HFFc6 (cell line): ENCODE measurements at places on chromosomes 3 and 15. TPM values are rescaled to one million over a fixed set of nuclear protein-coding genes. Genes with fewer than 3 reads are reported as not detected.

- DNase-seq: peak; percentile 27
Measured at GRCh38 chr3:169241991-169242707, 421.4 kb downstream of the MECOM start.

- DNase-seq: peak; percentile 36
Measured at GRCh38 chr15:51260202-51260601, 78.2 kb downstream of the CYP19A1 start.

DNA sequence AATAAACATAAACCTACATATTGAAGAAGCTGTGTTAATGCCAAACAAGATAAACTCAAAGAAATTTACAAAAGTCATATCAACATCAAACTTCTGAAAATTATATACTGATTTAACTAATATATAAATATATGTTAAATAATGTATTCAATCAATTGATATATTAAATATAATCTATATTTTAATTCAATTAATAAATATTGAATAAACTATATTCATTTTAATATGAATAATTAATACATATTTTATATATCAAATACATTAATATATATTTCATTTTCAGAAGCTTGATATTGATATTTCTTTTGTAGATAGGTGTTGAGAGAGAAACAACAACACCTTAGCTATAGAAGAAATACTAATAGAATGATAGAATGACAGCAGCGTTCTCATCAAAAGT is 768.1 kb downstream of the MECOM start:
- no peak for DNase-seq

GRCh38 chr3:16885593-16886302 is 993 bp downstream of the PLCL2 start:
- DNase-seq: no peak

DNA sequence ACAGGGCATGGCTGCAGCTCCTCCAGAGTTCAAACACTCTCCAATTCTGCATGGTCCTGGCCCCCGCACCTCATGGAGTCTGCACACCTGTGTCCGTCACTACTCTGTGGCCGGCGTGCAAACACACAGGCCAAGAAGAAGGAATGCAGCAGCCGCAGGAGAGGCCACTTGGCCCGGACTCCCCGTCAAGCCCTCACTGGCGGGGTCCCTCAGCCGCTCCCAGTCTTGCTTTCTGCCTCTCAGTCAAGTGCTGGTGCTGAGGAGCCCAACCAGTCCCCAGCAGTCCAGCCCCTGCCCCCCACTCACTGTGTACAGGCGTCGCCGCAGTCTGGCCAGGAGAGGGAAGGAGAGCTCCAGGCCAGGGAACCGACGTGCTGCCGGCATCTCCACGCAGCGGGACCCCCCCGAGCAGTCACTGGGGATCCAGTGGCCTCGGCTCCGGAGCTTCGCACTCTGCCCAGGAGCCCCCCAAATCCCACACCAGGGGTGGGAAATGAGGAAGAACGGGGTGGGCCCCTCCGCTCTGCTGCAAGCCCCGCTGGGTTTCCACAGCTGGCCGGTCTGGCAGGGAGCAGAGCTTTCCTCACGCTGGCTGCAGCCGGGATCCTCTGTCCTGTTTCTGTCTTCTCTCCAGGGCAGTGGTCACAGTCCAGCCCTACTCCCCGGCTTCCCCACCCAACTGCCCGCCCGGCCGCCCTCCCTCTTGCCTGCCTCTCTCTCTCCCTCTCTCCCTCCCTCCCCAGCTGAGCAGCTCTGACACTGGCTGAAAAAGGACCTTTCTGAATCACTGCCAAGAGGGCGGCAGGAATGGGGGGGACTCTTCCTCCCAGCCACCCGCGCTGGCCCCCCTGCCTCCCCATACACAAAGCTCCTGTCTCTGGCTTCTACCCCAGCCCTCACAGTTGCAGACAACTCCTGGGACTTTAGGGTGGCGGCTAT is 16.0 kb downstream of the TNK2 start:
- DNase-seq: peak; percentile 56

DNA sequence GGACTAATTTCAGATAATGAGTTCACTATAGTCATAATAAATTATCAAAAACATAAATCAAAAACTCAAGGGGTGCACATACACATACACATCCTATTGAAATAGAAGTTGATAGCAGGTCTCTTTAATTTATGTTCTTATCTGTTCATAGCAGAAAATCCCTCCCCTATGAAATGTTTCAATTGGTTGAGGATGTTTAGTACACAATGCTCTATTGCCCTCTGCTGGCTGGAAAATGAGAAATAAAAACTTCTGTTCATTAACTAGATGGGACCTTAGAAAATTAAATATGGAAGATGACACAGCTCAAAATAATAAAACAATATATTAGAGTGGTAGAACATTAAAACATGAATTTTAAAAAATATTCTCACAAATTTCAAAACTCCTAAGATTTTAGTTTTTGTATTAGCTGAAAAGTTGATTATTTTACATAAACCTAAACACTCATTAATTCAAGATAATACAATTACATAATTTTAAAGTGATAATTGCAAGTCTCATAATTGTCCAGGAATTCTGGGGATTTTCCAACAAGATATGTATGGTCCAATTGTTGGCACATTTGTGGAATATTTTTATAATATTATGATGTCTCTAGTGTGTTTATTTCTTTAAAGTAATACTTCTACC is 735.0 kb downstream of the ROBO1 start:
- DNase-seq: peak; percentile 48

DNA sequence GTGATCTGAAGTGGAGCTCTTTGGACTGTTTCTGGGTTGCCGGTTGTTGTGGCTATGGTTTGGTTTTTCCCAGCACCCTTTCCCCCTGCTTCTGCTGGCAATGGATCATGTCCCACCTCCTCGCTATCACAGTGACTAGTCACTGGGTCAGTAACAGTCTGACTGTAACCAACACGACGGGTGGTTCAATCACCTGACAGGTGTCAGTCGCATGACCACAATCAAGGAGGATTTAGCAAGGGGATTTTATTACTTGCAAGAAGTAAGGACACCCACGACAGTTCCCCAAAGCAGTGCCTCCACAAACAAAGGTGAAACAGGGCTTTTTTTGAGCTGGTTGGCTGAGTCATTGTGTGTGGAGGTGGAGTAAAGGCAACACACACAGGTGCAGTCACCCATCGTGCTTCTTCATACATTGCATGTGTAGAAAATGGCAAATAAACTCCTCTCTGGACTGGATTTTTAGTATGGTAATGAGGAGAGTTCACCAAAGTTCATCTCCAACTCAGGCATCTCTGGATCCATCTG is 58.8 kb upstream of the FAM3D start:
- DNase-seq: no peak

- no peak for DNase-seq
Measured at GRCh38 chr3:171458071-171458863, 1.9 kb downstream of the TNIK start.

DNA sequence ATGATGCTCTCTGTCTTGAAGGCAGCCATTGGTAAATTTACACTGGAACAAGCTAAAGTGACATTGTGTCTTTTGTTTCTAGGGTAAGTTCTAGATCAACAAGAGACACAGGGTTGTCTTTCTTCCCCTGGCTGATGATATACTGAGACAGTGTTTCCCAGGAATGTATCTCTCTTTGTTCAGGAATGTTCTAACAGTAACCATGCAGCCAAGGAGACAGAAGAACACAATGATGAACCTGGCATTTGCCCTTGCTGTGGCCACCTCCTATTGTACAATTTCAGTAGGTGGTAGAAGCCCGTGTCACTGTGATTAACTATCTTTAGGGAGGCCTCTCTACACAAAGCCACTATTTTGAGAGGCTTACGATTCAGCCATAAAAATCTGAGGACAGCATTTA is 130.7 kb downstream of the LRTM1 start:
- DNase-seq: no peak

DNA sequence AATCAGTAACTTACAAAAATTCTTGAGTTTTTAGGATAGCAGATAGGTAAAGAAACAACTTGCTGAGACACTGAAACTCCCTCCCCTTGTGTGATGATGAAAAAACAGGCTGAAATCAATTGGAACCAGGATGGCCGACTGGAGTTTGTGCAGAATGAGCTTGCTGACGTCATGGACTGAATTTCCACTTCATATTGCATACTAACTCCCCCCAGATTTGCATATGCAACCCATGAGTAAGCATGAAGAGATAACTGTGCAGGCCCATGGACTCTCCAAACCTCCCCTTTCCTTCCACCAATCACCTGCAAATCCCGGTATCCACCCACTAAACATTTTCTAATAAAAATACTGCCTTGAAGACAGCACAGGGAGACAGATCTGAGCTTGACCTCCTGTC is 82.0 kb upstream of the SCN5A start:
- DNase-seq: no peak

- no peak for DNase-seq
Measured at GRCh38 chr3:69536306-69537020, 150.6 kb upstream of the FRMD4B start.

DNA sequence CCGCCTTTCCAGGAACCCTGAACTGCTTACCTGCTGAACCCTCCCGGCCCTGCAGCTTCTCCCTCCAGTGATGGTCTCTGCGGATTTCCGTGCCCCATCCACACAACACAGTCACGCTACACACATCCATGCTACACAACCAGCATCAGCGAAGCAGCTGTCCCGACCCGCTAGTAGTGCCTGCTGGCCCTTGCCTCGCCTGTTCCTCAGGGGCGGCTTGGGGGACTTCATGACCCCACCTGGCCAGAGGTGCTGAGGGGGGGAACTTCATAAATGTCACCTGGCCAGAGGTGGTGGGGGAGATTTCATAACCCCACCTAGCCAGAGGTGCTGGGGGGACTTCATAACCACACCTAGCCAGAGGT is 530 bp upstream of the TUBGCP5 start:
- DNase-seq: no peak

DNA sequence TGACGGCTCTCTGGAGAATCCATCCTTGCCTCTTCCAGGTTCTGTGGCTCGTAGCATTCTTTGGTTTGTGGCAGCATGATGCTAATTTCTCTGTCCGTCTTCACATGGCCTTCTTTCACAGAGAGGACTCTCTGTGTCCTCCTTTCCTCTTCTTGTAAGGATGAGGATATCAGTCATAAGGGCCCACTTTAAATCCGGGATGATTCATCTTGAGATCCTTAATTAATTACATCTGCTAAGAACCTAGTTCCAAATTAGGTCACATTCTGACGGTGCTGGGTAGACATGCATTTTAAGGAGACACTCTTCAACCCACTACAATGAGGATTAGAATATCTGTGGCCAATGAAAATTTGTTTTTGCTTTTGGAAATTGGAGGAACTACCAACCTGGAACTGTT is 15.7 kb upstream of the GXYLT2 start:
- peak; percentile 67 for DNase-seq

The ACAA1 gene
- total RNA-seq: 49.4 to 61.8 TPM (median 57.1 TPM) in 3 replicates

The GNAI2 gene
- total RNA-seq: 545 to 599 TPM (median 584 TPM) in 3 replicates

The ZNF660 gene
- 0.05 to 0.42 TPM (median 0.05 TPM) in 3 replicates for total RNA-seq

The VGLL3 gene
- total RNA-seq: 113 to 163 TPM (median 136 TPM) in 3 replicates

The AADAC gene
- not detected in 3 replicates for total RNA-seq

The SLC2A2 gene
- total RNA-seq: not detected in 3 replicates

The OIP5 gene
- 3.1 and 7.2 TPM in 2 replicates for total RNA-seq

The CRTAP gene
- 299 to 301 TPM (median 301 TPM) in 3 replicates for total RNA-seq

The ITGA11 gene
- total RNA-seq: 1.6 to 2.1 TPM (median 1.7 TPM) in 3 replicates
